Stimulated activated CD4-positive, alpha-beta T cell treated with anti-CD3 and anti-CD28 coated beads, Interleukin-12 subunit alpha, Interleukin-12 subunit beta, amount 100 ng/mL, for 4 hours (primary cell): ENCODE measurements at places on chromosomes 1 and 21.

DNA sequence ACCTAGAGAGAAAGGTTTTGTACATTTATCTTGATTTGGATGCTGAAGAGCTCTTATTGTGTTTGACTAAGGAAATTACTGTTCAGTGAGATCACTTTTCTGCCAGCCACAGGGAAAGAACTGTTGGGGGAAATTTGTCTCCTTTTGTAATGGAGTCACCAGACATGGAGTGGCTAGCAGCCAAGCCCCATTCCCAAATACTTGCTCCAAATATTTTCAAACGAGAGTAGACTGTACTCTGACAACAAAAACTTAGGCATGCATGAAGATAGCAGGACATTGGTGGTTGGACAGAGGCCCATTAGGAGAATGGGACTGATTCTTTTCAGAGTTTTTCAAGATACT, 21.1 kb downstream of the IPO9 start:
- no peak for DNase-seq

- DNase-seq, result no peak
Measured at GRCh38 chr1:78677788-78678187, 28.2 kb downstream of the IFI44 start.

DNA sequence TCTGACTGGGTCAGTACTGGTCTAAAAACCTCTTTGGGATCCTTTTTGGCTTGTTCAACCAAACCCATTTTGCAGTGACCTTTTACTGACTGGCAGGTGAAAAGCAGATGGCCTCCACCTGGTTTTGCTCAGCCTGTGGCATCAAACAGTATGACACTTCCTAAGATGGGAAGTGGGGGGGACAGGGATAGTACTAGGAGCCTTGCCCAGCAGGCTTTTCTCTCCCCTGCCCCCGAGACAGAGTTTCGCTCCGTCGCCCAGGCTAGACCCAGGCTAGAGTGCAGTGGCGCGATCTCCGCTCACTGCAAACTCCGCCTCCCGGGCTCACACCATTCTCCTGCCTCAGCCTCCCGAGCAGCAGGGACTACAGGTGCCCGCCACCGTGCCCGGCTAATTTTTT, 18.3 kb downstream of the INTS3 start:
- DNase-seq, result no peak

- DNase-seq, result peak; percentile 66
Measured at GRCh38 chr1:156126630-156127534, 12.4 kb downstream of the LMNA start.

- no peak for DNase-seq
Measured at GRCh38 chr1:17829579-17829978, 74.4 kb downstream of the ACTL8 start.

GRCh38 chr1:236429715-236430274, 35.7 kb downstream of the EDARADD start:
- DNase-seq, result no peak

GRCh38 chr1:172134087-172134731, 286.3 kb upstream of the C1orf105 start:
- no peak for DNase-seq

DNA sequence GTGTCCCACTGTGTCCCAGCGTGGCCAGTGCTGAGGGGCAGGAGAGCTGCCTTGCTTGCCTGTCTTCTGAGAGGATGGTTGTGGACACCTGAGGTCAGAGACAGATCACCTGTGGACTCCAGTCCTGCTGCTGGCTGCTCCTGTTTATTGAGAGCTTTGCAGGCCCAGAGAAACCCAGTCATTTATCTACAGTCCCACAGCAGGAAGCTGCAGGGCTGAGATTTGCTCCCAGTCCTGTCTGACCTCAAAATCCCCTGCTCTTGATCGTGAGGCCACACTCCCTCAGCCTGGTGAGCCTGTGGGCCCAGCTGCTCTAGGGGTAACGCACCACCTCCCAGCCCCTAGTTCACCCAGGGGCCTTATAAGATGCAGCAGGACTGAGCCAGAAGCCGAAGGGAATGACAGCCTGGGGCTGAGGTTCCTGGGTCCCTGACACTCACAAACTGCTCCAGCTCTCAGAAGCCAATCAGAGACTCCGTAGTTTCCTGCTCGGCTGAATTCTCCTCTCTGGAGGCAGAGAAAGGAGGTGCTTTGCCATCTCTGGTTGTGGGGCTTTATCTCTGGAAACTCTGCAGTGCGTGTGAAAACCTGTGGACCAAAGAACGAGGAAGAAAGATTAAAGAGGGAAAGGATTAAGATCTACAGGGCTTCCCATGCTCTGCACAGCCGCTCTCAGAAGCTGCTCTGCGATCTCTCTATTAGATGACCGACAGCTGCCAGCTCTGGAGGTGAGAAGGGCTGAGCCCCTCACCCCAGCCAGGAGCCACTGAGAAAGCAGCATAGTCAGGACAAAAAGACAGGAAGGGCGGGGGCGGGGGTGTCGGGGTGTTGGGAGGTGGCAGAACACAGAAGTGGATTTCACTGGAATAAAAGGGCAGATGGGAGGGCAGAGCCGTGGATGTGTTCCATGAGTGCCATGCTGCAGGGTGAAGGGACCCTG, 39.1 kb downstream of the UBIAD1 start:
- no peak for DNase-seq

GRCh38 chr1:66291531-66291864, 242.5 kb upstream of the SGIP1 start:
- DNase-seq, result no peak
